Cardiac fibroblast (primary cell): ENCODE measurements at places on chromosomes 1 and 21.

DNA sequence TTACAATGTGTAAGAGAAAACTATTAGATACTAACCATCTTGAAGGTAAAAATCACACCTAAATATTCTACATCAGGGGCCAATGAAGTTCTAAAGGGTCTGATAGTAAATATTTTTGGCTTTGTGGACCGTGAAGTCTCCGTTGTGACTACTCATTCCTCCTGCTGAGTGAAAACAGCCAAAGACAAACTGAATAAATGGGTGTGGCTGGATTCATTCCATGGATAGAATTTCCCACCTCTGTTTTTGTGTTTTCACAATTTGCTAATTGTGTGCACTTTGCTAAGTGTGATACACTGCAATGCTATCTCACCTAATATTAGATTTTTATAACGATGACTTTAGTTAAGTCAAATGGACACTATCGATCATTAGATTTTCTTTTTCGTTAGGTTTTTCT lies 1474.0 kb downstream of the PLA2G4A start:
- no peak for DNase-seq

- no peak for DNase-seq
Observed at GRCh38 chr1:56286506-56286905, 292.9 kb downstream of the PLPP3 start.

DNA sequence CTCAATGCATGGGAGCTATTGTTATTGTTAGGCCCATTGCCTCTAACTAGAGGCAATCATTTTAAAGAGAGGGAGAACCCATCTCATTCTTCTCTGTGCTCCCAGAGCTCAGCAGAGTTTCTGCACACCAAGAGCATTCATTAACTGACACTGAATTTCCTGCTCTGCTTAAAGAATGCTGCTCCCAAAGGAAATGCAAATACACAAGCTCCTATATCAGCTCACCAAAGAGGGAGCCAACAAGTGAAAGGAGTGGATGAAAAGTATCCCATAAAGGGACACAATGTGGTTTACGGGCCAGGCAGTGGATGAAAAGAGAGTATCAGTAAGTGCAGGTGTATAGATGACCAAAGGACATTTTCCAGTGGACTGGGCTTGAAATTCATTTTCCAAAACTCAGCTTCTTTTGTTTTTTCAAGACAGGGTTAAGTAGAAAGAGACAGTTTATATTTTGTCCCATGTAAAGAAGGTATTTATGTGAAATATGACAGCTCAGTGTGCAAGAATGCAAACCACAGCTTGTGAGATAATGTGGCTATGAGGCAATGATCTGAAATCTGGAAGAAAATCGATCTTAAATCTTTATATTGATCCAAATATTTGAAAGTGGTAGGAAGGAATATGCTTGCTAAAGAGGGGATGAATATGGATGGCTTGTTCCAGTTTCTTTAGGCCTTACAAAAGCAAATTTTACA lies 207.7 kb upstream of the CAMK1G start:
- DNase-seq: peak; percentile 50

DNA sequence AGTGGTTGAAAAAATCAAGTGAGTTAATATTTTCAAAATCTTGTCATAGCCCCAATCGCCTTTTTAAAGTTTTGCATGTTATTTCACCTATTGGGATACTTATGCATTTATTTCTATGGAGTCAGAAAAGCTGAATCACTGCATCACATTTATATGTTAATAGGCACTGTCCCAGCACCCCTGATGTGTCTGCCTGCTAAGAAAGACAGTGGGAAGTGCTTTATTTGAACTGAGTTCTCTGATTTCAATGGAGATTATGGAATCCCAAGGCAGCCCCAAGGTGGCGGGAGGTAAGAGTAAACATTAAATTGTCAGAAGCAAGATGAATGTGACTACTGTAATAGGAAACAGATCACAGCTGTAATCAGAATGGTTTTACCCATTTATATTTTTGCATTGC lies 2225.7 kb downstream of the NCAM2 start:
- no peak for DNase-seq

DNA sequence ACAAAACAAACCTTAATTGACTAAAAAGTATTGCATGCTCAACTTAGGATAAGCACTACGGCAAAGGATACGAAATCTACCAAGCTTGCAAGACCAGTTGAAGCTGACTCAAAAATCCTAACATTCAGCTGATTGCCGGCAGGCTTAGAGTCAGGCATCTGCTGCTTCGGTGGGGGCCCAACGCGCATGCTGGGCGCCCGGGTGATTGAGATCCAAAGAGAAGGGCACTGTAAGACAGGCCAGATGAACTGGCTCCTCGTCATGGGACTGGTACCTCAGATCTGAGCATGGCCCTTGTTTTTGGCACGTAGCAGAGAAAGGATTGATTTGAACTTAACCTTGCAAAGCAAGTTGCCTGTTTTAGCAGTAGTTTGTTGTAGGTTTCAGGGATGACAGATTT lies 86.6 kb downstream of the PRDM2 start:
- no peak for DNase-seq
